ENCODE measurements at places on chromosomes 11 and 22.
A peak's percentile ranks its signal among the peaks of the same experiment; 100 is the strongest.

- no peak for DNase-seq
These were observed 28.2 kb downstream of the SIK3 start for GRCh38 chr11:117070016-117070415.

- no peak for DNase-seq
These were observed 51.4 kb downstream of the SPECC1L start for GRCh38 chr22:24321999-24322398.

DNA sequence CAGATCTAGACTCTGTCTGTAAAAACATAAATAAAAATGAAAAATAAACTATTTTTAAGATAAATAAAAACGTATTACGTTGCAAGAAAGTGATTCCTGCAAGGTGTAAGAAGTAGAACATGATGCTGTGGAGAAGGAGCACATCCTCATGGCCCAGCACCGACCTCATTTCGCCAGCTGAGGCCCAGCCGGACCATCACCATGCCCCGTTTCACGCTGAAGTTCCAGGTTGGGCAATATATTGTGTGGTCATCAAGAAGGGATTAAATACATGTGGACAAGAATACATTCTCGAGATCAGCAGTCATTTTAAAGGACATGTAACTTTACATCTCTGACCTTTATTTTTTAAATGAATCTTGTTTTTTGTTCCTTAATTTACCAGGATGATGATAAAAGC, 20.7 kb upstream of the CTTN start:
- no peak for DNase-seq

DNA sequence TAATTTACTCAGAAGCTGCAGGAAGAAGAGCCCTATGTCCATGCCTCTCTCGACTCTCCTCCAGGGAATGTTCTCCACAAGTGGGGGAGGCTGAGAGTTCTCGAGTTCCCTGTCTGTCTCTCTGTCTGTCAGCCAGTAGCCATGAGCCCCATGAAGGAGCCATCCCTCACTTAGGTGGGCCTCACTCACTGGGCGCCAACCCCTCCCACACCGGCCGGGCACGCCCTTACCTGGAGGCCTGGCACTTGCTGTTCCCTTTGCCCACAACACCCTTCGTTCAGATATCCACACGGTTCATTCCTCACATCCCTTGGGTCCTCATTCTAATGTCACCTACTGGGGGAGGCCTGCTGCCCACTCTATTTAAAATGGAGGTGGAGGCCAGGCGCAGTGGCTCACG, 14.2 kb upstream of the IL10RA start:
- no peak for DNase-seq

GRCh38 chr11:130165601-130166456, 6.2 kb downstream of the ST14 start:
- DNase-seq: no peak

- peak; percentile 57 for DNase-seq
These were observed 4.7 kb downstream of the TCIRG1 start for GRCh38 chr11:68043349-68044144.

DNA sequence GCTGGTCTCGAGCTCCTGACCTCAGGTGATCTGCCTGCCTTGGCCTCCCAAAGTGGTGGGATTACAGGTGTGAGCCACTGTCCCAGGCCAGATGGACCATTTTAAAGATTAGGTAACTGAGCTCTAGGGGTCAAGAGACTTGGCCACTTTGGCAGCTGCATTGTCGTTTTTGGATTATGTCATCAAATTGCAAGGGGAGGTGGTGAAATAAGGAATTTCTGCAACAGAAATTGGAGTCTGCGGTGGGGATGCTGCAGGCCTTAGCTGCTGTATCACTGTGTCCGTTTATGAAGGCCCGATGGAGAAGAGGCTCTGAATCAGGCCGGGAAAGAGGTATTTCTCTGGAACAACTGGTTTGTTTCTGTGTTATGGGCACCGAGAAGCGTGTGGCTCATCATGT, 34.6 kb downstream of the PTPRJ start:
- no peak for DNase-seq

- DNase-seq: no peak
These were observed 14.3 kb downstream of the GDPD4 start for GRCh38 chr11:77287136-77287535.

GRCh38 chr11:118193910-118194566, 17.6 kb upstream of the SCN2B start:
- DNase-seq: no peak

DNA sequence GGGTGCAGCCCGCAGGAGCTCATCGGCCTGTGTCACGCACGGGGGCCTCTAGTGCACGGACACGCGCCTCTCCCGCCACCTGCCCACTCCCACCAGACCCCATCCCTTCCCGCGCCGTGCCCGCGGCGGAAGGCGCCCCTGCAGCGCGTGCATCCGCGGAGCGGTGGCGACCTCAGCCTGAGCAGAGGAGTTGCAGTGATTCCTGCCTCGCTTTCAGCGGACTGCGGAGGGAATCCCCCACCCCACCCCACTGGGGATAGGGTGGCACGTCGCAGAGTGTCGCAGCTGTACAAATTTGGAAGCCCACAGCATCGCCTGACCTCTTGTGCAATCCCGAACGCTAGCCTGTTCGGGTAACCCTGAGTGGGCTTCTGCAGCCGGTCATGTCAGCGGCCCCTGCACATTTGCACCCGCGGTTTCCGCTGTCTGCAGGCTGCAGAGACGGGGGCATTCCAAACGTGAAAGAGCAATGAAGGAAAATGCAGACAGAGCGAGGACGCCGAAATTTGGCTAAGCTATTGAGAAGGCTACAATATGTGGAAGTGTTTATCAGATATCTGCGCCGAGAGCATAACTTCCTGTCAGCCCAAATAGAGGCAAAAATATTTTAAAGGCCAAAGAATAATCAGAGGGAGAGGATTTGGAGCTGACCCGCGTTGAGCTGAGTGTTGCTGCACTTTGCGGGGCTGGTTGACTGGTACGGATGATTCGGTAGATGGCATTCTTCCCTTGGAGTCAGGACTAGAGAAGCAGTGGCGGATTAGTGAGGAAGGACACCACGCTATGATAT, 617 bp upstream of the ARHGAP20 start:
- peak; percentile 91 for DNase-seq

GRCh38 chr22:30561402-30562189, 12.9 kb downstream of the GAL3ST1 start:
- no peak for DNase-seq

GRCh38 chr22:48071828-48072227, 1309.4 kb downstream of the TBC1D22A start:
- DNase-seq: peak; percentile 5

DNA sequence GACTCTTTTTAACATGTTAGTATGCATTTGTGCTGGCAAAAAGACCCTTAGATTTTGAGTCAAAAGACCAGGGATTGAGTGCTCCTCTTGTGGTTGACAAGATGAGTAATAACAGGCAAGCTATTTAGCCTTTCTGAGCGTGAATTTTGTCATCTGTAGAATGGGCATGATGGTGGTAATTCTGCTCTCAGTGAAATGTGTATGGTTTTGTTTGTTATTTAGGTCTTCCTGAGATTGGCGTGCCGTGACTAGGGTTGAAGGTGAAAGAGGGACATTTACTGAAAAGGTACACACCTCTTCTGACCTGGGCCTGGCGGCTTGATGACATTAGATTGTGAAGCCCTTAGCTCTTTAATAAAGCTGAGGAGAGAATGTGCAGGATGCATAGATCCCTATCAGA, 8.4 kb upstream of the CEP295 start:
- no peak for DNase-seq

- peak; percentile 88 for DNase-seq
These were observed 35.8 kb downstream of the MAML2 start for GRCh38 chr11:96306933-96307775.

DNA sequence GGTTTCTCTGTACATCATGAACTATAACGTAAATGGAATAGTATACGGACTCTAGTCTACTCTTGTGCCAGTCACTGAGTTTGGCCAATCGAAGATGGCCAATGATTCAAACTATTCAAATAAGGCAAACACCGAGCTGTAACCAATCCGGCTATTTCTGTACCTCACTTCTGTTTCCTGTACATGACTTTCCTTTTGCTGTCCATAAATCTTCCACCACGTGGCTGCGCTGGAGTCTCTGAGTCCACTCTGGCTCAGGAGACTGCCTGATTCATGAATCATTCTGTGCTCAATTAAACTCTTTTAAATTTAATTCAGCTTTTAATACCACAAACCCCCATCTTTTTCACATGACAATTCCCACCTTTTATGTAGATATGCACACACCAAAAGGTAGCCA, 1.5 kb upstream of the JAML start:
- no peak for DNase-seq

GRCh38 chr11:30279796-30280195, 43.1 kb upstream of the ARL14EP start:
- no peak for DNase-seq

DNA sequence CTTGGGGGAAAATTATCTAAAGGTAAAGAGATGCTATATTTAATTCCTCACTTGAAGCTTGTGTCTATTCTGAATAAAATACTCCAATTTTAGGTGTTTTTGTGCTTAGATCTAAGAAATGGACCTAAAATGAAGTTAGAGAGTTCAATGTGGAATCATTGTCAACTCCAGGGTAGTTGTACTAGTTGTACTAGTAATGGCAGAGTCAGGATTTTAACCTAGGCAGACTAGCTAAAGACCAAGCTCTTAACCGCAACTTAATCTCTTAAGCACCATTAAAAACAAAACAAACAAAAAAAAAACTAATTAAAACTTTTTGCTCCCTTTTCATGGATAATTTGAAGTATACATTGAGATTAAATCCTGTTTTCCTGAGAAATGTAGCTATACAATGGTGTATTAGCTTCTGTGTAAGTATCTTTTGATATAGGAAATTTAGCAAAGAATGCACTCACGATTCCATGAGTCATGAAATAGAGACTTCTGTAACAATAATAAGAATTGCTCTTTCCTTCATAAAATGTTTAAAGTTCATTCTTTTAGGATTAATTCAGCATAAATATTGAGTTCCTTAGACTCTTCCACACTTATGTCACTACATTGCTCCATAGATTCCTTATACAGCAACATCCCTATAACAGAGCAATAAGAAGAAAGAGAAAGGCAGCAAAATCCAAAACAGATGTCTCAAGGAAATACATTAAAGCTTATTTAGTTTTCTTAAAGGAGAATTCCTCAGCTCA, 26.5 kb upstream of the SOX6 start:
- DNase-seq: no peak

- no peak for DNase-seq
These were observed 5.8 kb downstream of the POLDIP3 start for GRCh38 chr22:42608823-42609361.

- no peak for DNase-seq
These were observed 1.9 kb upstream of the TSKU start for GRCh38 chr11:76781046-76781801.

DNA sequence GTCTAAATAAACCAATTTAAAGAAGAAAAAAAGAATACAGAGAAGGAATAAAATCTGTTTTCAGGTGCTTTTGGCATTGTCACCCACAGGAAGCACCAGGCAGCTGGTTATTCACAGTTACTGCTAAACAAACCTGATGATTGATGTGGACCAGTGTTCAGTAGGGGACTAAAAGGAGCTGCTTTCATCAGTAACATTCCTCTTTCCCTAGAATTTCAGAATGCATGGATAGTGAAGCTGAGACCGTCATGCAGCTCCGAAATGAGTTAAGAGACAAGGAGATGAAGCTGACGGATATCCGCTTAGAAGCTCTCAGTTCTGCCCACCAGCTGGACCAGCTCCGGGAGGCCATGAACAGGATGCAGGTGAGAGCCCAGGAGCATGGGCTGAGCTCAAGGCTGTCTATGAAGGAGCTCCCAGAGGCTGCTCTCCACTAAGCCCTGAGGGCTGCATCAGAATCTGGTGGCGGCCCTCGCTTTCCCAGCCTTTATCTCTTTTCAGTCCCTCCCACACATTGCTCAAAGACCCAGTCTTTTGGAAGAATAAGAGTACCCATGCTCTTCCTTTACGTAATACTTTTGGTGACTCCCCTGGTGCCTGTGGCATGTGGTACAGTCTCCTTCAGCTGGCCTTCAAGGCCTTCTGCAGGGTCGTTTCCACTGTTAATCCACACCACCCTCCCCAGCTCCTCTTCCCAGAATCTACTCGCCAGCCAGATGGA, 69.5 kb downstream of the DBX1 start:
- peak; percentile 69 for DNase-seq

DNA sequence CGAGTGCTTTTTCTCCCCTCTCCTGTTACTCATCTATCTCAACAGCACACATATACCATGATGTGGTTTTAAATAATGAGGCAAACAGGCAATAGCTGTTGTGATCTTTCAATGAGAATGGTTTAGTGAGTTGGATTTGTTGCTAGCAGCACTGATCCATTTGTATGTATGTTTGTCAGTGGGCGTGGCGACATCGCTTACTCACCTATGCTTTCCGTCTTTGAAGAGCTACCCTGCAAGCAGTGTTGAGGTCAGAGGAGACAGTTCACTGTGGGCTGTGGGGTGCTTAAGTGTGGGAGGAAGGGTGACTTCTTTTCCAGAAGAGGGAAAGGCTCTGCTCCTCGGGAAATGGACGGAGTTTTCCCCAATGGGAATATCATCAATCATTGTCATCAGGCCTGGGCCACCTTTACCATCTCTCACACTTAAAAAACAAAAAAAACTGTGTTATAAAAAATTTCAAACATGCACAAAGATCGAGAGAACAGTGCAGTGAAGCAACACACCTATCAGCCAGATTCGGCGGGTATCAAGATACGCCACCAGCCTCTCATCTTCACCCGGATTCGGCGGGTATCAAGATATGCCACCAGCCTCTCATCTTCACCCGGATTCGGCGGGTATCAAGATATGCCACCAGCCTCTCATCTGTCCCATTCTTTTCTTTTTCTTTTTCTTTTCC, 83.8 kb downstream of the TBC1D22A start:
- no peak for DNase-seq

GRCh38 chr11:65591939-65592857, 3.4 kb downstream of the KCNK7 start:
- no peak for DNase-seq

GRCh38 chr11:7450836-7451235, 34.5 kb upstream of the OLFML1 start:
- no peak for DNase-seq

GRCh38 chr11:110445437-110445836, 15.7 kb downstream of the FDX1 start:
- DNase-seq: no peak

GRCh38 chr11:118281284-118281683, 17.2 kb upstream of the MPZL2 start:
- no peak for DNase-seq

DNA sequence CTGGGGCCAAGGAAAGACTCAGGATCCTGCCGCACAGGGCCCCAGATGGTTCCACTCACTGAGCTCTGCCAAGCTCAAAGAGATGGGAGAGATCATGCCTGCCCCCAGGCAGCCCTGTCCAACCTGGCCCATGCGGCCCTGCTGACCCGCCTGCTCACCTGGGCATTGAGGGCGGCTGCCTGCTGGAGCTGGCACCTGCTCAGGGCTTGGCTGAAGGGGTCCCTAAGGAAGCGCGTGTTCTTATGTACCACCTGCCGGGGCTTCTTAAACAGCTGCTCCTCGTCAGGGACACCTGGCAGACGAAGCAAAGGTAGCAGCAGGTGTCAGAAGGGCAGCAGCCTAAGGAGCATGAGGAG, 5.5 kb downstream of the ESS2 start:
- DNase-seq: no peak

- no peak for DNase-seq
These were observed 28.4 kb downstream of the FADS3 start for GRCh38 chr11:61862714-61863547.

All from NCI-H1092 treated with DMSO at 0.1 percent for 48 hours (cell line).